Activated CD8-positive, alpha-beta memory T cell treated with anti-CD3 and anti-CD28 coated beads, Interleukin-2, amount 10 ng/mL, durations not matched to agents 7 days and 5 days (primary cell): ENCODE measurements at places on chromosomes 5 and 9. TPM values are rescaled to one million over a fixed set of nuclear protein-coding genes. Genes with fewer than 3 reads are reported as not detected.

- no peaks in the 10 kb centered on the region for H3K4me1 ChIP-seq
- H3K36me3 ChIP-seq, result no peaks in the 10 kb centered on the region
- H3K4me3 ChIP-seq, result no peak overlapping the region
- H3K27me3 ChIP-seq, result peaks cover 7% of the 10 kb centered on the region
Observed at GRCh38 chr9:134766587-134766986, 114.0 kb upstream of the FCN2 start.

DNA sequence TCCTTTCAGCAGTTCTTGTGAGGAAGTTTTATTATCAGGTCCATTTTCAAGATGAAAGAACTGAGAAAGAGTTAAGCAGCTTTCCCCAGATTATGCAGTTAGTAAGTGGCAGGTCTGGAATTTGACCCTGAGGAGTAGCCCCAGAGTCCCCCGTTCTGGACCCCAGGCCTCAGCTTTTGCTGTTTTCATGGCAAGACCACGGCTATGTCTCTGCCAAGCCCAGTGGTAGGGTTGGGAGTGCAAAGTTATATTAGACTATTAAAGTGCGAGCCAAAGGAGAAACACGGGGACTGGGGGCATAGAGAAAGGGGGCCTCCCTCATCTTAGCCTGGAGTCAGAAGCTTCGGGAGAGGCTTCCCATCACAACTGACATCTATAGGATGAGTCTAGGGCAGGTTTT lies 19.3 kb upstream of the ORM1 start:
- H3K36me3 ChIP-seq, result no peaks in the 10 kb centered on the region
- no peak overlapping the region for H3K27ac ChIP-seq
- DNase-seq, result no peak
- H3K4me3 ChIP-seq, result no peak overlapping the region
- H3K27me3 ChIP-seq, result peaks cover 5% of the 10 kb centered on the region

GRCh38 chr5:74599148-74599547 lies 41.4 kb downstream of the ENC1 start:
- no peaks in the 10 kb centered on the region for H3K36me3 ChIP-seq
- H3K4me3 ChIP-seq, result no peak overlapping the region
- peaks cover 40% of the 10 kb centered on the region for H3K27me3 ChIP-seq
- H3K4me1 ChIP-seq, result no peaks in the 10 kb centered on the region

DNA sequence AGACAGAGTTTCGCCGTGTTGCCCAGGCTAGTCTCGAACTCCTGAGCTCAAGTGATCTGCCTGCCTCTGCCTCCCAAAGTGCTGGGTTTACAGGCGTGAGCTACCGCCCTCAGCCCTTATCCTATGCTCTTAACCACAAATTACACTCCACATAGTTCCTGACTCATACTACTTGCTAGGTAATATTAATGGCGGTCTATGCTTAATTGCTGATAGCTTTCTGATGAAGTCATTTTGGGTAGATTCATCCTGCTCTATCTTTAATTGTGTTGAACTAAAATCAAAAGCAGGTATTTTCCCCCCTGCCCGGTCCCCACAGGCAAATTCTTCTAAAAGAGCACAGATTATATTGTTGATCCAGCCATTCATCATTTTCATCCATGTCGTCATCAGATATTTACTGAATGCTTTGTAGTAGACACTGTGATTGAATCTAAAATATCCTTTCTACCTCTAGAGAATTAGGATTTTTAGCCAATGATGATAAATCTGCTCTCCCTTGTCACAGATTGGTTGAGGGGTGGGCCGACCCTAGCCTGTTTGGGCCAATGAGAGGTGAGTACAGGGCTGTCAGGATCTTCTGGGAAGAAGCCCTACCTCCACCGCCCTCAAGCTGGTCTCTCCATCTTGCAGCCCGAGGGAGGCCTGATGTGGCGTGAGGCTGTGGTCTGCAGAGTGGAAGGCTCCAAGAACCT lies 144.8 kb downstream of the NR3C1 start:
- H3K36me3 ChIP-seq, result peaks cover 3% of the 10 kb centered on the region
- H3K4me1 ChIP-seq, result peaks cover 4% of the 10 kb centered on the region
- DNase-seq, result no peak
- H3K4me3 ChIP-seq, result no peak overlapping the region
- no peaks in the 10 kb centered on the region for H3K27me3 ChIP-seq

Gene ACSL6
- 10.9 TPM for total RNA-seq

Gene C9orf153
- total RNA-seq, result 0.38 TPM

DNA sequence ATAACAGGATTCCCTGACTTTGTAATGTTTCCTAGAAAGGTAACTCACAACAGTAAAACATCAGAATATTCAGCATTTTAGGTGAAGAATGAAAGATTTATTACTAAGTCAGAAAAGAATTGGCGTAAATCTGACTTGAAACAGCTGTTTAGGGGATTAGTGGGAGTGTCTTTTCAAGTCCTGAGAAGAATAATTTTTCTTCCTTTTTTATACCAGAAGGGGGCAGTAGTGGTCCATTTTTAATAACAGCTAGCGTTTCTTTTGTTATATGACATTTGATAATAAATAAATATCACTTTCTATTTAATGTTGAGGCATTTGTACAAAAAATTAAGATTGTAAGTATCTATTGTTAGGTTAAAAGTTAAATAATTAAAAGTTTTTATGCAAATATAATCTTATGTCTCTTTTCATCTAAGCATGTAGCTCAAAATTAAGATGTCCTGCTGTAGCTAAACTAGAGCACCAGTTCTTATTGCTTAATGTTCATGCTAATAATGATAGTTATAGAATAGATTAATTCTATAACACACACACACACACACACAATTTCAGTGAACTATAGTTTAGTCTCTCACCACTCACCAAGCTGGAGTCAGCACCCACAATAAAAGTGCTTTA lies 258.7 kb upstream of the ARRDC3 start:
- H3K4me3 ChIP-seq, result no peak overlapping the region
- no peak for DNase-seq
- no peaks in the 10 kb centered on the region for H3K36me3 ChIP-seq
- H3K27me3 ChIP-seq, result no peaks in the 10 kb centered on the region
- no peak overlapping the region for H3K27ac ChIP-seq
- H3K4me1 ChIP-seq, result no peaks in the 10 kb centered on the region

Gene SLC6A3
- 0.23 TPM for total RNA-seq

DNA sequence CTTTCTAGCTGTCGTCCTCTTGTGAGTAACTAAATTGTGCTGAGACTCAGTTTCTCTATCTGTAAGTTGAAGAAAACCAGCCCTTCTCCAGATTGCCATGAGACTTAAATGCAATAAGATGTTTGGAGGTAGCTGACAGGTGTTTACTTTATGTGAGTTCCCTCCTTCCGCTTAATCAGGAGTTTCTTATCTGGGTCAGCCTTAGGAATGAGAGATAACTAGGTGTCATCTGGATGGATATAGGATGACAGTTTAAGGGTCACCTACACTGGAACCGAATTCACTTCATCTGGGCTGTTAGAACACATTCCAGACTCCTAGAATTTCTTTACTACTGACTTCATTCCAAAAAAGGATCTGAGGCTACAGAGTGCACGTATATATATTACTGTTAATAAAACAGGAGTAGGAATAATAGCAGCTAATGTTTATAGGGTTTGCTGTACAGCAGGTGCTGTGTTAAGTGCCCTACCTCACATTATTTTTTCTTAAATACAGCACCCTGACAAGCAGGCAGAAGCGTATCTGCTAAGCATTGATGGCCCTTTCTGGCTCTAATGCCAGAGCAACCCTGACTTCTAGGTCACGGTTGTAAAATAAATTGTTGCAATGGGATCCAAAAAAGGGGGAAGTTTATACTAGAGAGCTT lies 30.0 kb upstream of the CPEB4 start:
- H3K4me1 ChIP-seq, result peaks cover 11% of the 10 kb centered on the region
- no peak for DNase-seq
- no peak overlapping the region for H3K4me3 ChIP-seq
- no peaks in the 10 kb centered on the region for H3K27me3 ChIP-seq
- no peak overlapping the region for H3K27ac ChIP-seq

Gene GABRA1
- total RNA-seq, result not detected

Gene ABLIM3
- 0.21 TPM for total RNA-seq
